ENCODE measurements at places on chromosomes 7 and 10.

DNA sequence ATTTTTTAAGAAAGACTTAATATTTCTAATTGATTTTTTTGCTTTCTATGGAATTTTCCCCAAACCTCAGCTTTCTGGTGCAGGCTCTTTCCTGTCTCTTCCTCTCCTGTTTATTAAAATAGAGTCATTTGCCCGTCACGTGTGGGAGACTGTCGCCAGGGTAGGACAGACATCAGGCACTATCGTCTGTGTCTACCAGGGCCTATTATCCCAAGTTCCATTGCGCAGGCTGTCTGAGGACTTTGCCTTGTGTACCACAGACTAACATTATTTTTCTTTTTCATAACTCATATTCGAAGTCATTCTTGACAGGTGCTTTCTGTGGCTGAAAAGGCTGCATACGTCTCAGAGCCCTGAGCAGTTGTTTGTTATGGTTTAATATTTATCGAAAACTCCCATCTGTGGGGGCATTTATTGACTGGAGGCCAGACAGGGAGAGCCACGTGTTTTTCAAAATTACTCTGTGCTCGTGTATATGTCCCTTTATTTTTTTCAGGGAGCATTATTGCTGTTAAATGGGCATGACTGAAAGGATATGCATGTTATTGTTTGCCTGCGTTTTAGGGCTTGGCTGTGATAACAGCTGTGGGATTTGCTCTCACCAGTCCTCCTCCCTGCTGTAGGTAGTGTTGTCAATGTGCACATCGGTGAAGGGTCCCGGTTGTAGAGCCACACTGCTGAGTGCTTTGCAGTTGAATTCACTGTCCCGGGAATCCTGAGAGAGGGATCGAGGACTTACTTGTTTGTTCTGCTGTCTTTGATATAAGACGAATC lies 89.8 kb downstream of the CAMK1D start:
- no peak for DNase-seq

DNA sequence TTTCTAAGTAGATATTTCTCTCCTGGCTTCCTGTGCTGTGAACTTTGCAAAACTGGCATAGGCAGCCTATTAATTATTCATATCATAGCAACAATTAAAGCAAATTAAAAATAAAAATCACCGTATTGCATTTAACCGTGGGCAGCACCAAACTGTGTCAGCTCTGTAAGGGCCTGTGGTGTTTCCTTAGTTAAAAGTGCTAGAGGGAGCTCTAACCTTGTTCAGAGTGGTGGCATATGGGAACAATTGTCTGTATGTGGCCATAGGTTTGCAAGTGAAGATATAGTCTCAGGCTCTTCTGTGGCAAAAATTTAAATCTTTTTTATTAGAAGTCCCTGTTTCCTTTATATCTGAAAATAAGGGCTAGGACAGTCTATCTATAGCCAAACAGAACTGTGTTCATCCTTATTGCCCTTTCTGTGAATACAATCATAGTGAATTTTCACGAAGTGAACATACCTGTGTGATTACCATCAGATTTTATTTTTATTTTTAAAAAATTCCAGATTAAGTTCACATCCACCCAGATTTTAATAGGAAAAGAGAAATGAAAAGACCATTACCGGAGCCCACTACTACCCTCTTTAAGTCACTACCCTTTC lies 92.6 kb downstream of the POLL start:
- peak; percentile 4 for DNase-seq

DNA sequence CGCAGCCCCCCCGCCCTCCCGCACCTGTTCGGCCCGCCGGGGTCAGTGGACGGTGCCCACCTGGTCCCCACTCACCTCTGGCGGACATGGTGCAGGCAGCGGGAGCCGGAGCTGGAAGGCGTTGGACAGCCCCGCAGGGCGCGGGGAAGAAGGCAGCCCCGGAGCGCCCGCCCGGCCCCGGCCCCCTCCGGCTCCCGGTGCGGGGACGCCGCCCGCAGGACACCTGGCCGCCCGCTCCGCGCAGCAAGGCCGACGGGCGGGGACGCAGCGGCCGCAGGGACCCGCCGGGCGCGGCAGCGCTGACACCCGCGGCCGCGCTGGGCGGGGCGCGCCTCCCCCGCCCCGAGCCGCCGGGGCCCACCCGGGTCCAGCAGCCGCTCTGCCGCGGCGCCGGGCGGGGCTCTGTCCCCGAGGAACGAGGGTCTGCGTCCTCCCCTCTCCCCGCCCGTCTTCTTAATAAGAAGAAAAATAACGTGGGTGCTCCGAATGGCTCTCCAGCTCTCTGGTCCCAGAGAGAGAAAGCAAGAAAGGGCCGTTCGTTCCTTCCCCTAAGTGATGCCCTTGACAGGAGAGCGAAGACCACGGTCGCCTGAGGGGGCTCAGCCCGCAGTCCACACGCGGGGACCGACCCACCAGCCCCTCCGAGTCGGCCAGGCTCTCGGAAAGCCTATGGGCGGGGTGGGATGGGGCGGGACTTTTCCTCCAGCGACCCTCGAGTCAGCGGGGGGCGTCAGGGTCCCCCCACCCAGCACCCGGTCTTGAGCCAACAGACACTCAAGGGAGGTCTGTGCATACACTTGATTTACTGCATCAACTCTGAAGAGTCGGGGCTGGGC lies 53.4 kb upstream of the FHIP2A start:
- no peak for DNase-seq

GRCh38 chr10:86264481-86265231 lies 101.9 kb downstream of the GRID1 start:
- no peak for DNase-seq

- DNase-seq, result no peak
These were observed 3.6 kb upstream of the GIMAP7 start for GRCh38 chr7:150511048-150511447.

GRCh38 chr10:75111907-75112679 lies 637 bp downstream of the SAMD8 start:
- peak; percentile 65 for DNase-seq

GRCh38 chr7:16084370-16084769 lies 337.0 kb downstream of the CRPPA start:
- DNase-seq, result no peak

DNA sequence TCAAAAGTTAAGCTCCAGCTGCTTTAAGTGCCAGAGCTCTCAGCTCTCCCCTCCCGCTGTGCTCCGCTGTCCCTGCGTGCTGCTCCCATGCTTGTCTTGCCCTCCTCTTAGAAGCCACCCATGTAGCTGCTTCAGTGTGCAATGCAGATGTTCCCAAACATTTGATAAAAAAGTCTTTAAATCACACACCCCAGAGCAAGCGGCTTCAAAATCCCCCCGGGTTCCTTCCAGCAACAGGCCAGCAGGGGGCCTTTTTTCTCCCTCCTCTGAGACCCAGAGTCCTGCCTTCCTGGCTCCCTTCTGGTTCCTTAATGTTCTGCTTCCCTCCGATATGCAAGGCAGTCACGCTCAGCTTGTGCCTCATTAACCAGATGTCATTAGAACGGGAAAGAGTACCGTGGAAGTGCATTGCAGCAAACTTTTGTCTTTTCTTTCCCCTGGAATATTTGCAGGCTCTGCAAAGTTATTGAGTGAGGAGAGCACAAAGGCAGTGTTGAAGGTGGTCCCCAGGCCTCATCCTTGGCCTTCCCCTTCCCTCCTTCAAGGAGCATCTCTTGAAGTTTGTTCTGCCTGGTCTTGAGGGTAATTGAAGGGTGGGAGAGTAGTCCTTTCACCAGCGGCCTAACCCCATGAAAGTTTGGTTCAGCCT lies 25.5 kb downstream of the LDB3 start:
- peak; percentile 56 for DNase-seq

- DNase-seq, result no peak
These were observed 977 bp downstream of the TMEM248 start for GRCh38 chr7:66921918-66922486.

DNA sequence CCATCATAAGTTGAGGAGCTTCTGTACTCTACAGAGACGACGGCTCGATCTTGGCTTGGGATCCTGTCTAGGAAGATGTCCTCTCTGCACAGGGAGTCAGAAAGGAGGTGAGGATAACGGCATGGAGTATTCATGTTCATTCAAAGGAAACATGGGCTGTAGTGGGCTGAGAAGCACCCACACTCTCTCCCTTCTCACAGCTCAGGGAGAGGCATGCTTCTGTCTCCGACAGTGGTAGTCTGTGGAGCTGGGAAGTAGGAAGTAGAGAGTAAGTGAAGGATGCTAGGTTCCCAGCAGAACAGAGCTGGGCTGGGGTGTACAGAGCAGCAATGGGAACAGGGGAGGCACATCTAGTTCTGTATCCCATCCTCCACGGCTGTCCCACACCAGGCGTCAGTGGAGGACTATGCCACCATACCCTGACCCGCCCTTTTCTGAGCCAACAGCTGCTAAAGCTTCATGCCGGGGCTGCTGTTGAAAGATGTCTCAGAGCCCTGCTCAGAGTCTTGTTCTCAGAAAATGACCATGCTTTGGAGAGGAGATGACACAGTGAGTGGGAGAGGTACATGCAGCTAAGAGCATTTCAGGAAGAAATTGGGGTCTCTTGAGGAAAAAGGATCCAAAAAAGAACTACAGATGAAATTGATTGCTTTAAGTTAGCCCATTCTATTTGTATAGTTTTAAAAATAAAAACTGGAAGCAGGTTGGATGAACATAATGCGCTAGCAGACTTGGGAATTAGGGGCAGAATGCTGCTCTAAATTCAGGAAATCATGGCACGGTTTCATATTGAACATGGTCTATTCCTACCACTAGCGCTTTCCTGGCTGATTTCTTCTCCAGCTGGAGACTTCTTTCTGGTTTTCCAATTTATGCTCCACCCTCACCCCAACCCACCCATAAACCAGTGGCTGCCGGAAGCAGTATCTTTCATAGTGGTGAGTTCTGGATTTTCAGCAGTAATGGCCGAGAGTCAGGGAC lies 138.6 kb downstream of the CHN2 start:
- no peak for DNase-seq

DNA sequence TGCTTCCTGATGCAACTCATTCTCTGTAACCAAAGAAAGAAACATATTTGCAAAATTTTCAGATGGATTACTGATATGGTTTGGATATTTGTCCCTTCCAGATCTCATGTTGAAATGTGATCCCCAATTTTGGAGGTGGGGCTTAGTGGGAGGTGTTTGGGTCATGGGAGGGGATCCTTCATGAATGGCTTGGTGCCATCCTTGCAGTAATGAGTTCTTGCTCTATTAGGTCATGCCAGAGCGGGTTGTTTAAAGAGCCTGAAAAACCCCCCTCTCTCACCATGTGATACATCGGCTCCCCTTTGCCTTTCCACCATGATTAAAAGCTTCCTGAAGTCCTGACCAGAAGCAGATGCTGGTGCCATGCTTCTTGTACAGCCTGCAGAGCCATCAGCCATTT lies 43.8 kb upstream of the PRKG1 start:
- DNase-seq, result peak; percentile 37

DNA sequence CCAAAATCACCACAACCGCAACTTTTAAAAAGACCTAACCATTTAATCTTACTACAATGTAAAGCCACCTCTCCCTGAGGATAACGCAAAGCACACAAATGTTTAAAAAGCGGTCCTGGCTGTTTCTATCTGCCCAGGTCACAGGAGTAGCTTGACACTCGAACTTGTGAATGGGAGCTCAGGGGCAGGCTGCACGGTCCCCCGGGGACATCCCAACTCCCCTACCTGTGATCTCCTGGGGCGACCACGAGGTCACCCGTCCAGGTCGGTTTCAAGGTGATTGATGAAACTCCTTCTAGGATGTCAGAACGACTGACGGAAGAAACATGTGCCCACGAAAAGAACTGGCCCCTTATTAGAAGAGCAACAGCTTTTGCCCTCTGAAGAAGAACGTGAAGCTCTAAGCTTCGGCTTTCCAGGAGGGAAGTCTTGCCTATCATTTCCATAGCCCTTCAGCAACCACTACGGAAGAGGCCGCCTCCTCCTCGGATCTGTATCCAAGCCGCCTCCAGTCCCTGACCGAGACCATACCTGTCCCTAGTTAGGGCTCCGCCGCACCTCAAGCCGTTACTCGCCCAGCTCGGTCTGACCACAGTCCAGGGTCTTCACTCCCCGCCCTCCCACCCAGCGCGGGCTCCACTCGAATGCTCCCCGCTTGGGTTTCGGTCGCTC lies 459 bp downstream of the CYCS start:
- DNase-seq, result peak; percentile 2

- DNase-seq, result no peak
These were observed 42.4 kb downstream of the PLCE1 start for GRCh38 chr10:94035982-94036765.

DNA sequence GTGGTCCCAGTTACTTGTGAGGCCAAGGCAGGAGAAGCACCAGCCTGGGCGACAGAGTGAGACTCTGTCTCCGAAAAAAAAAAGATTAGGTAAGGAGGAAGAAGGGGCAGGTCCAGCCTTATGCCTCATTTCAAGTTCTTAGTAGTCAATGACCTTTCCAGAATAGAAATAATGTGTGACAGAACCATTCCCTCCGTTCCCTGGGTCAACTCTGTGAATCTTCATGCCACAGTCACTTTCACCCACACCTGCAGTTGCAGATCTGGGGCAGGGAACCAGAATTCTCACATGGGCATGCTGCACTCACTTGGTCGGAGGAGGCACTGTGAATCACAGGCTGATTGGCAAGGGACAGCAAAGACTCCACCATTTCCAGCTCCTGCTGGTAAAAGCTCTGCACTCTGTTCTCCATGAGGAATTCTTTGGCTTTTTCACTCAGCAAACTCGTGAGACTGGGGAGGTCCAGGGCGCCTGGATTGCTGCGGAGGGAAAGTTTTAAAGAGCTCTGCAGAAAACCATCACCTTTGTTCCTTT lies 20.7 kb downstream of the STN1 start:
- DNase-seq, result no peak

GRCh38 chr7:36312064-36312914 lies 77.4 kb upstream of the ANLN start:
- DNase-seq, result no peak

- DNase-seq, result no peak
These were observed 384.4 kb downstream of the TNS3 start for GRCh38 chr7:47197486-47197885.

DNA sequence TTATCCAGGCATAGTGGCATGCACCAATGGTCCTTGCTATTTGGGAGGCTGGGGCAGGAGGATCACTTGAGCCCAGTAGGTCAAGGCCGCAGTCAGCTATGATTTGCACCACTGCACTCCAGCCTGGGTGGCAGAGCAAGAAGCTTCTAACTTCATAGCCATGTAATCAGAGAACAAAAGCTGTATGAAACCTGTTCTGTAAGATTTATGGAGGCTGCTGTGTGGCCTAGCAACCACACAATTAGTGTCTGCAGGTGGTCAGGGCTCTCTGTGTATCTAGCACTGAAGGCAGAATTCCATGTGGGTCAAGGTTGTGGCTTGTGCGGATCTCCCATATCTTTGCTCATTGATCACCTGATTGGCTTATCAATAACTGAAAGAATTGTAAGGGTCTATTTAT lies 221.5 kb upstream of the FOXK1 start:
- DNase-seq, result no peak

GRCh38 chr10:86958901-86959736 lies 720 bp downstream of the SNCG start:
- DNase-seq, result peak; percentile 52

- peak; percentile 67 for DNase-seq
These were observed 230.9 kb downstream of the CREB5 start for GRCh38 chr7:28643188-28643569.

DNA sequence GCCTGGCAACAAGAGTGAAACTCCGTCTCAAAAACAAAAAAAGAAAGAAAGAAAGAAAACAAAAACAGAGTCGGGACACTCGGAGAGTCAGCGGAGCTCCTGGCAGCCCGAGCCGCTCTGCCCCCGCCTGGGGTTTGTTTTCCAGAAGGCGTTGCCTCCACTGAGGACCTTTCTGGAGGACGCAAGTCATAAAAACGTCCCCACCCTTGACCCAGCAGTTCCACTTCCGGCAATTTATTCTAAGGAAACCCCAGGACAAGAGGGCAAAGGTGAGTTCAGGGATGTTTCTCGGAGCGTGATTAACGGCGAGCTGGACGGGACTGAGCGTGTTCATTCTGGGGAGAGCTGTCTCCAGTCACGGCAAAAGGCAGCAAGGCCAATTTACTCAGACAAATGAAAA lies 27.0 kb upstream of the SUN1 start:
- DNase-seq, result no peak

- no peak for DNase-seq
These were observed 75.2 kb downstream of the CDC123 start for GRCh38 chr10:12271210-12271540.

Data from fibroblast of skin of back (primary cell).